ENCODE measurements at places on chromosomes 2 and 18. TPM values are rescaled to one million over a fixed set of nuclear protein-coding genes. Genes with fewer than 3 reads are reported as not detected.

Gene SPOPL
- total RNA-seq: 14.6 TPM

Gene SIX2
- total RNA-seq: 42.8 TPM

Gene OTOF
- total RNA-seq: not detected

Gene TPO
- total RNA-seq: not detected

Gene TCF23
- total RNA-seq: not detected

Data from osteocyte (in vitro differentiated cells).